ENCODE measurements at places on chromosomes 16 and 17.

- DNase-seq: peak; percentile 97
These were observed at the start of gene DDX5 for GRCh38 chr17:64506201-64506575. DDX5 (minus strand) TSS chr17:64506289; CDS start chr17:64506119, 170 bp downstream.

GRCh38 chr16:26491101-26491670 lies 575.5 kb upstream of the C16orf82 start:
- DNase-seq: no peak

DNA sequence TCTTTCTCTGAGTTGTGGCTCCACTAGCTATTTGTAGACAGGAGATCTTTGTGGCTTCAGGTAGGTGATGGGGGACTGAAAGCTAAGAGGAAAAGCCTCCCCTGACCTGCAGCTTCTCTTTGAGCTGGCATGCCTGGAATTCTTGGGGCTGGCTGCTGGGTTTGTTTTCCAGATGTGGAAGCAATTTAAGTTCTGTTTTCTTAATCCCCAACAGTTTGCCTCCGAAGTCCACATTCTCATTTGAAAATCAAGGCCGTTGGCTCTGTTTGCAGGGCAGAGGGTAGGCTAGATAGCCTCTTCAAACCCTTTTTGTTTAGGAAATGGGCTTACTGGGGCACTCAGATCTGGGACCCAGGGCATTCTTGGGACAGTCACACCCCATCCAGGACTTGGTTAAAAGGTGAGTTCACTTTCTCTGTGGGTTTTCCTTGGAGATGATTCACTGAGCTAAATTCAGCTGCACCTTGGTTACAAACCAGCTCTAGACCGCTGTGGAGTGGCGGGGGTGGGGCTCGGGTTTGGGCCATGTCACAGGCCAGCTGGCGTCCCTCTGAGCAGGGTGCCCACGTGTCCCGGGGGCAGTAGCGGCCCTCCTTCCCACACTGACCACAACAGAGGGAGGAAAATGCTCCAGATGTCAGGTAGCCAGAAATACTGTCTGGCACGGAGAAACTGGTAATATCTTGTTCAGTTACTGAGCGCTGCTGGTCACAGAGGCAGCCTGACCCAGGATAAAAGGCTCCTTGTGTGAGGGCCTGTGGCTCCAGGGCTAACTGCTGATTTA lies 108.5 kb downstream of the RAB11FIP4 start:
- no peak for DNase-seq

DNA sequence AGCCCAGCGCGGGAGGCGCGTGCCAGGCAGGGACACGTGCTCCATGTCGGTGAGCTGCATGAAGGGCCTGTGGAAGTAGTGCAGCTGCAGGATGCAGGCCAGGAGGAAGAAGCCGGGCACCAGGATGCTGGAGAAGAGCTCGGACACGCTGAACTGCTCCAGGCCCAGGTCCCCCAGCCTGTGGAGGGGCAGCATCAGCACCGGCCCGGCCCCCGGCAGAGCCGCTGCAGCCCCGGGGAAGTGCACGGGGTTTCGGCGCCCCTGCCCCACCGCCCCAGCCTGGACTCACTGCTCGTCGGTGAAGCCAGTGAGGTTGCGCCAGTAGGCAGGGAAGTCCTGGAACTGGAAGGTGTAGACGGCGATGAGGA lies 28.0 kb downstream of the CTU2 start:
- DNase-seq: no peak

DNA sequence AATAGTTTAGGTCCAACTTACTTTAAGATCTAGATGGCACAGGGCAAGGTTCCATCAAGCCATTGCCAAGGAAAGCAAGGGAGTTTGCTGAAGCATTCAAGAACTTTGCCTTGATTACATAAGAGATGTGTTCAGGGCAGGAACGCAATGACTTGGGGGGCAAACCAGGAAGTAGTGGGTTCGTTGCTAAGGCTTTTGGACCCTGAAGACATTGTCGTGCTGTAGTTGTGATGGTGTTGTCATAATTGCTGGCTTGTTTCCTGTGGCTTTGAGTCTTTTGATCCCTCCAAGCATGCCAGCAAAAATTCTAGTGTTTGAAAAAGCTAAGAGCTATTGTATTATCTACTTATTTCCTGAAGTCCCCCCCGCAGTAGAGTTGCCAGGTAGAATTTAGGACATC lies 70.7 kb upstream of the HNF1B start:
- DNase-seq: no peak

DNA sequence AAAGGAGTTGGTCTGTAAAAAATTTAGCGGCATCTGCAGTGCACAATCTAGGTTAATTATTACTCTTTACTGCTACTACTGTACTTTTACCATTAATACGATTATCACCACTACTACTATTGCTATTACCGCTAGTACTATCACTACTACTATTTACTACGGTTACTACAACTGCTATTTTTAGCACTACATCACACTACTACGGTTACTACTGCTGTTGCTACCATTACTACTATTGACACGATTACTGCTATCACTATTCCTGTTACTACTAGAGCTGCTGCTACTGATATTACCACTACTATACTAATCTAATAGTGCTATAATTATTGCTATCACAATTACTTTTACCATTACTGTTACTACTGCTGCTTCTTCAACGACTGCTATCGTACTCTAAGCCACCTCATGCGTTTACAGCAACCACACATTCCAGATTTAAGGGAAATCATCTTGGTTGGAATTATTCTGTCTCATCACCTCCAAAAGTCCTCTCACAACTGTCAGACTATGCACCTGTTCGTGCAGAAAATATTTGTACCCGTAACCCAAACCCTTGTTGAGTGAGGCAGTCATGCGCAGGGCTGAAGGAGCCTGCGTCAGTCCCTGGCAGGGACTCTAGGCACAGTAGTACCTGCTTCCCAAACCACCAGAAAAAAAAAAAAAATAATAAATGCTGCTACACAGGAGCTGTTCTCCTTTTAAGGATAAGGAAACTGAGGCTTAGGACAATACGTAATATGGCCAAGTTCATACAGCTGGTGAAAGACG lies 59.5 kb downstream of the MAF start:
- no peak for DNase-seq

GRCh38 chr17:1072551-1072961 lies 75.6 kb downstream of the TIMM22 start:
- no peak for DNase-seq

Data from CD4-positive, alpha-beta T cell treated with Interleukin-21 for 1 hour (primary cell).